Stimulated activated CD4-positive, alpha-beta T cell treated with anti-CD3 and anti-CD28 coated beads, Interleukin-1b, Interleukin-23, amount 100 ng/mL, for 1 hour (primary cell): ENCODE measurements at places on chromosomes 4 and X.

DNA sequence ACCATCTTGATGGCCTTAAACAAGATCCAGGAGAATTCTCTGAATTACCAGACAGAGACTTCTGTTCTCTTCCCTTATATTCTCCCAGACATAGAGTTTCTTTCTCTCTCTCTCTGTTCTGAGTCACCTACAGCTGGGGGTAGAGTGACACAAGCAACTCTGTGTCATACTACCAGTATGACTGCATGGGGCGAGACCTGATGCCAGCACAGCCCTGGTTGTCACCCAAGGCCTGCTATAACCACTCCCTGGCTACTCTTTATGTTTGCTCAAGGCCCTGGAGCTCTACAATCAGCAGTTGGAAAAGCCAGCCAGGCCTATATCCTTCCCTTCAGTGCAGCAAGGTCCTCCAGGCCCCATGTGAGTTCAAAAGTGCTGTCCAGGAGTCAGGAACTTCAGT lies 114.2 kb upstream of the TENT5D start:
- no peak for DNase-seq

- DNase-seq, result no peak
Observed at GRCh38 chr4:70630162-70630561, 1.6 kb downstream of the ENAM start.

DNA sequence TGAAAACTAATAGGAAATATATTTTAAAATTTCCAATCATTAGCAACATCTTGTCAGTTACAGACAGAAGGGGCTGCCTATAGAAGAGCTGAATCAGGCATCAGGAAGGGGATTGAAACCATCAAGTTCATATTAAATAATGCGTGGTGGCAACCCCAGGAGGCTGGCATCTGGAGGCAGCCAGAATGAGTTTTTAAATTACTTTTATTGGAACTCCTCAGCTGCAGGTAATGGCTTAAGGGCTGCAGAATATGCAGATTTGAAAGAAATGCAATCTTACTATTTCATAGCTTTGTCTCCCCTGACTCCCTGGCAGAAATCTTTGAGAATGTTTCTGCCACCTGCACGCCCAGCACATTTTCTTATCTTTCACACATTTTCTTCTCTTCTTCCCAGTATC lies 711.6 kb downstream of the PCDH19 start:
- no peak for DNase-seq

GRCh38 chrX:133151336-133151735 lies 54.4 kb upstream of the USP26 start:
- no peak for DNase-seq

DNA sequence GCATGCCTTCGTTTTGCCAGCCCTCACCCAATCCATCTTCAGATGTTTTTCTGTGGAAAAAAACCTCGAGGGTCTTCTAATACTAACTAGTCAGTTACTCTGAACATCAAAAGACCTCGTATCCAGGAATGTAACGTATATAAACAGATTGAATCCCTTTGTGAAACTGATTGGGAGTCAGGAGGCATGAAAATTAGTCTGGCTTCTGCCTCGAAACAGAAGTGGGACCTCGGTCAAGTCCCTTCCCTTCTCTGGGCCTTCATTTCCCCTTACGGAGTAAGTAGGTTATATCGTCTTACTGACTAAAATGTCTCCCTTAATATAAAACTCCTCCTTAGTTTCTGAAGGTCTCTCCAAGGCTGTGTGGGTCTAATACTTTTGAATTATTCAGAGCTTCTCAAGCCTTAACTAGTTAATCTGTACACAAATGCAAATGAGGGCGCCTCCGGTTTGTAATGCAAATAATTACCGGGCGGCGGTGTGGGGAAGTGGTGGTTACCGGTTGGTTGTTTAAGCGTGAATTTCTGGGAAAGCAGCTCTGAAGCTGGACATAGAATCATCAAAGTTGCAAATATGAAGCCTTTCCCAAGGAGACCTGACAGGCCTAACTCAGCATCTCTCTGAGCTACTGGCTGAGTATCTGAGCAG lies 11.4 kb upstream of the NKRF start:
- no peak for DNase-seq
